ENCODE measurements at places on chromosomes 11 and 22.

- no peak for DNase-seq
These were observed 48.1 kb upstream of the ALKBH3 start for GRCh38 chr11:43832536-43832935.

GRCh38 chr11:74638869-74639268, 46.5 kb downstream of the POLD3 start:
- DNase-seq: no peak

- no peak for DNase-seq
These were observed 62.5 kb downstream of the MACROD1 start for GRCh38 chr11:64103277-64103985.

GRCh38 chr22:35212009-35212408, 45.3 kb upstream of the HMGXB4 start:
- no peak for DNase-seq

DNA sequence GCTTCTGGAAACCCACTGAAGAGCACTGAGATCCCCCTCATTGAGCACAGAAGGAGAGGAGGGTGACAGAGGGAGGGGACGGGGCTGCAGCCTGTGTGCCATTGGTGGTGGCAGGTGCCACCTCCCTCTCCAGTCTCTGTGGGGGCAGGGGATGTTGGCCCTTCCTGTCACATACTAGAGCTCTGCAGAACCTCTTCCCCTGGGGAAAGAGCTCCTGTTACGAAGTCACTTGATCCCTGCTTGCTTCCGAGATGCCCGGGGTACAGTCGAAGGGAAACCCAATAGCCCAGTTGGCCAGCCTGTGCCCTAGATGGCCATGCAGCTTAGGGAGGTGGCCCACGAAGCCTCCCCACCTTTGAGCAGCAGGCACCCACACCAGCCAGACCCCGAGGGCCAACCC, 29.4 kb downstream of the DAGLA start:
- DNase-seq: no peak

GRCh38 chr11:118763041-118763440, 27.9 kb downstream of the DDX6 start:
- no peak for DNase-seq

Measured in suppressor macrophage treated with lipopolysaccharide for 4 hours (primary cell).